Activated CD4-positive, CD25-positive, alpha-beta regulatory T cell treated with anti-CD3 and anti-CD28 coated beads, Interleukin-2, amount 50 U/mL, for 16 hours (primary cell): ENCODE measurements at places on chromosomes 13 and 19.

GRCh38 chr13:110936519-110936918 is 21.6 kb upstream of the ANKRD10 start:
- DNase-seq: no peak

GRCh38 chr19:511101-511851 is 4.0 kb downstream of the TPGS1 start:
- peak; percentile 66 for DNase-seq

- DNase-seq: no peak
Measured at GRCh38 chr19:58334691-58335249, 8.0 kb downstream of the ZSCAN22 start.

- DNase-seq: no peak
Measured at GRCh38 chr19:4390017-4390566, 10.3 kb downstream of the SH3GL1 start.

DNA sequence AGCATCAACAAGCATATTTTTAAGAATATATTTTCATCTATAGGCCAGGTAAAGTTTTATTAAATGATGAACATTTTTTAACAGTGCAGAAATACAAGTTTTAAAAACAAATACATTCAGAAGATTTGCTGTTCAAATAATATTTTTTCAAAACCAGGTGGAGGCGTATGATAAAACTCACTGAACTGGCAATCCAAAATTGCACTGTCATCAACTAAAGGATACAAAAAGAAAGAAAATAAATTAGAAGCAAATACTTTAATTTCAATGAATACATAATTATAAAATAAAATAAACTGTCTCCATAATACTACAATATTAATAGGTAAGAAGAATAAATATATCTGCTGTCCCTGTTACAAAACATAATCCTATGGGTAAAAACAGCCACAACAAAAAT is 21.2 kb downstream of the SPRYD7 start:
- DNase-seq: no peak

- no peak for DNase-seq
Measured at GRCh38 chr13:112071102-112071722, 4.3 kb downstream of the SOX1 start.

- DNase-seq: no peak
Measured at GRCh38 chr19:6216996-6217751, 62.6 kb downstream of the MLLT1 start.

- DNase-seq: no peak
Measured at GRCh38 chr13:97245011-97245410, 22.9 kb downstream of the MBNL2 start.

DNA sequence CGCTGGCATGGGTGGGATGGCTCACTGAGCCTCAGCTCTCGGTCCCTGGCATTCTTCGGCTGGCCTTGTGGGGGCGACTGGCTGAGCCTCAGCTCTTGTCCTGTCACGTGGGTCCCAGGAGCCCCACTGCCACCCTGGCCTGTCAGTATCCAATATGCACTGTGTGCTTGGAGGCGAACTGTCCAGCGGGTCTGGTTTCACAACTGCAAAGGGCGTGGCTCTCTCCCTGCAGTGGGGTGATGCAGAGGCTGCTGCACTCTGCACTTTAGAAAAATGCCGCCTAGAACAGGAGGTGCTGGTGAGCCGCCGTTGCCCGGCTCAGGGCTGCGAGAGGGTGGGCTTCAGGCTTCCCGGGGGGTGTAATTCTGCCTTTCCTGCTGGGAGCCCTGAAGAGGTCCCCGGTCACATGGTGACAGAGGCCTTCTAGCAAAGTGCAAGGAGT is 17.0 kb upstream of the TMEM255B start:
- no peak for DNase-seq

DNA sequence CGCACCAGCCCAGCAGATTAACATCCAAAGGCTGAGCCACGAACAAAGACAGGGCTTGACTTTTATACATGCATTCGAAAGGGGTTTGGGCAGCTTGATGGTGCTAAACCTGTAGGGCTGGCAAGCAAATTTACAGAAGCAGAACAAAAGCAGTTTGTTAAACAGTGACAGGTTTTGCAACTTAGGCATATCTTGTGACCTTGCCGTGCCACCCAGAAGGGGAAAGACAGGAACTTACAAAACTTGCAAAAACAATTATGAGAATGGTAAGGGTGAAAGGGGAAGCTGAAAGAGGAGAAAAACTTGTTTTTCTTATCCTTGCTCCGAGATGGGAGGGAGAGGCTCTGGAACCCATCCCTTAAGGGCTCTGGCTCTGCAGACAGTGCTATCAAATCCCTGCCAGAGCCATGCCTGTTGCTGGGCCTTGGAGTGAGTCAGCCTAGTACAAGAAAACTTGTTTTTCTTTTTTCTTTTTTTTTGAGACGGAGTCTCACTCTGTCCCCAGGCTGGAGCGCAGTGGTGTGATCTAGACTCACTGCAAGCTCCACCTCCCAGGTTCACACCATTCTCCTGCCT is 1325.2 kb upstream of the PRR20A start:
- no peak for DNase-seq

GRCh38 chr19:14203177-14203576 is 2.8 kb downstream of the ADGRL1 start:
- no peak for DNase-seq

DNA sequence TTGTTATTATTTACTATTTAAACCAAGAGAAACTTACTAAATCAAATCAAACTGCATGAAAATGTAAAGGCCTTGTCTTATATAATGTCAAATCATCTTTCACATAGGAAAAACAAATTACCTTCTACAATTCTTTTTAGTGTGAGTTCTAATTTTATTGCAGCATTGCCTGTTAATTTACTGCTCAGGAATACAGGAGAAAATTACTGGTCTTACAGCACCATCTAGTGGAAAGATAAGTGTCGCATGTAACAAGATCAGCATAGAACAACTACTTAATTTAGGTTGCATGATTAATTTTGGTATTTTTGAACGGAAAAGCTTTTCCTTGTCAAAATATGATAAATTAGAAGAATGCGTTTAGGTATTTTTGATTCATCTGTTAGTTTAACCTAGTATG is 502.7 kb downstream of the UQCRFS1 start:
- DNase-seq: no peak

DNA sequence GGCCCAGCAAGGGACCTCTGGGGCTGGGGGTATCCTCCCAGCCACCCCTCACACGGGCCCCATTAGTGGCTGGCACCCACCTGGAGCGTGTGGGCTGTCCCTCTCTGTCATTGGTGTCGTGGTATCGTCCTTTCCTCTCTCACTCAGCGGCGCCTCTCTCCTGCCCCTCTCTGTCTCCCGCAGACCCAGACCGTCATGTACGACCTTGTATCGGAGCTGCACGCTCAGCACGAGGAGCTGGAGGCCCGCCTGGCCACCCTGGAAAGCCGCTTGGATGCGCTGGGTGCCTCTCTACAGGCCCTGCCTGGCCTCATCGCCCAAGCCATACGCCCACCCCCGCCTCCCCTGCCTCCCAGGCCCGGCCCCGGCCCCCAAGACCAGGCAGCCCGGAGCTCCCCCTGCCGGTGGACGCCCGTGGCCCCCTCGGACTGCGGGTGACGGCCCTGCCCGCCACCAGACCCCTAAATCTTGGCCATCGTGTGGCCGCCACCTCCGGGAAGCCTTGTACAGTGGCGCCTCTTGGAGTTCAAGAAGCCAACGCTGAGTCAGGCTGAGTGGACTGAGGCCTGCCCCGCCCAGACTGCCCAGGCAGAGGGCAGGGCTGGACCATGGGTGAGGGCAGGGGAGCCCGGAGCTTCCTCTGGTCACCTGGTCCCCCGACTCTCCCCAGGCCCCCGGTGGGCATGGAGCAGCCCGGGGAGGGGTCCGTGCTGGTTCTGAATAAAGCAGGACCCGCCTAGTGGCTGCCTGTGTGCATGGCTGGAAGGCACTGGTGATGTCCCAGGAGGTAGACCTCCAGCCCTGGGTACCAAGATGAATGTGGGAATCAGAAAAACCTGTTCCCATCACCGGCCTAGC is 9.8 kb upstream of the ARRDC2 start:
- DNase-seq: no peak

- DNase-seq: no peak
Measured at GRCh38 chr19:48750771-48751504, 1.5 kb downstream of the FUT1 start.

DNA sequence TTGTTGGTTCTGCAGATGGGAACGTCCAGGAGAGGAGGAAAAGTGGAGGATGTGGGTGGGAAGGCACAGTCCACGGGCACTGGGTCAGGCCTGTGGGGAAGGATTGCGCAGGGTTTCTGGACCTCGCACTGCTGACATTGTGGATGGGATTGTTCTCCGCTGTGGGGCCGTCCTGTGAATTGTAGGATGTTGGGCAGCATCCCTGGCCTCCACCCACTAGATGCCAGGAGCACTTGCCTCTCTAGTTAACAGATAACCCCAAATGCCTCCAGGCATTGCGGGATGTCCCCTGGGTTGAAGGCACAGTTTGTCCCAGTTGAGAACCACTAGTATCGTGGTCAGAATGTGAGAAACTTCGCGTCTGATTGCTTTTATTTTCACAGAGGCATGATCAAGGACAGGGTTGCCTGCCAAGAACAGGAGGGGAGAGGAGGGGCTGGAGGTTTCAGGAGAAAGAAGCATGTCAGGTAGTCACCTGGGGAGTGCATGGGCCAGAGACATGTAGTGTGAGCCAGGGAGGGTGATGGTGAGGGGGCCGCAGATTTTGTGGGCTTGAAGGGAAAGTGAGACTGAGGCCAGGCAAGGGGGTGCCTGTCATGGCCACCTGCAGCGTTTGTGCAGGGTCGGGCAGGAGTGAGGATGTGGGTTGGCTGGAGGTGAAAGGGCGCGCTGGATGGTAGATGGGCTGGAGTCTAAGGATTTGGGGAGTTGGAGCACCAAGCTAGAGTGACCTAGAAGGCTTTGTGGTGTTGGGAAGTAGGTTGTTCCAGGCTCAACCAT is 3.2 kb downstream of the ZNF628 start:
- no peak for DNase-seq

DNA sequence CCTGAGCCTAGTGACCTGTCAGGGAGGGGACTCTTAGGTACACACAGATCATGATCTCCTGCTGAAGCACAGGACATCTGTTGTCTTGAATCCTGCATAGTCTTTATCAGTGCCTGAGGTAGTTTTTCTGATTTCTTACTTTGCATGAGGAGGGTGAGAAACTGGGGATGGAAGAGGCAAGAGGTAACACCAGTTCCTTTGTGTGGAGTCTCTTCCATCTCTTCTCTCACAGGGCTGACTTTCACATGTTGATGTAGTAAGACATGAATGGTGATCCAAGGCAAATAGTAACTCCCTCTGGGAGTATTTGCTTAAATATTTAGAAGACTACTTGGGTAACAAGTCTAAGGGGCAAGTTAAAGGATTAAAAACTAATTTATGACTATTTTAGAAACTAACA is 9.5 kb downstream of the NBEA start:
- no peak for DNase-seq

GRCh38 chr19:14147797-14148605 is 11.6 kb upstream of the ASF1B start:
- DNase-seq: no peak

- DNase-seq: no peak
Measured at GRCh38 chr19:9709305-9709704, 34.4 kb upstream of the ZNF562 start.

DNA sequence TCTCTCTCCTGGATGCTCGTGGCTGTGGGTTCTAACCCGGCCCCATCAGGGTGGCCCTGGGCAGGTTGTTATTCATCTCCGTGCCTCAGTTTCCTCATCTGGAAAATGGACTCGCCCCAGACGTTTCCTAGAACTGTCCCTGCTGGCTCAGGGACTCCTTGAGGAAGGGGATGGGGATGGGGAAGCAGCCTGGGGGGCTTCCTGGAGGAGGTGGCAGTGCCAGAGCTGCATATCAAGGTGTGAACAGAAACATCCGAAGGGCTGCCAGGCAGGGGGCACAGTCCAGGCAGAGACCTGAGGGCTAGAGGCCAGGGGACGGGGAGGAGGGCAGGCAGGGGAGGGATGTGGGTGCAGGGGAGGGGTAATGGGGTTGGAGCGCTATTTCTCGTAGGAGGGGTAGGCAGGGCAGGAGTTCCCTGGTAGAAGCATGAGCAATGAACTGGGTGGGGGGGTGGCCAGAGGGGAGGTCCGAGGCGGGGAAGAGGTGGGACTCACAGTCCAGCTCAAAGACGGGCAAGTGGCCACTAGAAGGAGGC is 3.6 kb upstream of the ELANE start:
- DNase-seq: no peak

- DNase-seq: no peak
Measured at GRCh38 chr19:49490287-49491029, 3.0 kb downstream of the RPL13A start.

DNA sequence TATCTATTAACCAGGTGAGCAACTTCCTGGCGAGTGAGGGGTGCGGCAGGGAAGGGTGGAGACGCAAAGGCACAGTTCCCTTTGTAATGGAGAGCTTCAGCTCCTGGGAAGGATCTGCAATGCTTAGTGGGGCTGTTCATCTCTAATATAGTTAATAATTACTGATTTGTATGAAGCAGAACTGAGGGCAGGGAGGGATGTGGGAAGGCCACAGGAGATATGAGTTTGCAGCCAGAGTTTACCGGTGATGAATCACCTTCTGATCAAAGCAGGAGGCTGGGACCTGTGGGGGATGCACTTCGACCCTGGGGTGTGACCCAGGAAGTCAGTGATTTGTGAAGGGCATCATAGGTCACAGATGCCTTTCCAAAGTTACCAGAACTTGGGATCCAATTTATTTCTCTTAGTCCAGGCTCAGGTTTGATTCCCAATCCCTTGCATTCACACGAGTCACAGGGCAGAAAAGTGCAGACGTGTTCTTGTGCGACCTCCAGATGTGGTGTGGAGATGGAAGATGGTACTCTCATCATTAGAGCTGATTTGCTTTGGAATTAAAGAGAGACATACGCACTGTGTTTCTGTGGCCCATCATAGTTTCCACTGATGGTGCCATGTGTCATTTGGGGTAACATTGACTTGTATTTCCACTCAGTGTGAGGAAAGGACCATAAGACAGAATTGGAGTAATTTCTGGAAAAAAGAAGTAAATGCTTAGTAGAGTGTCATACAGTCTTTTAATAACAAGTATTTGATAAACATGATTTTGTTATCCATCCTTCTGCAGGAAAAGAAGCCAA is 55.0 kb downstream of the LRCH1 start:
- DNase-seq: no peak

GRCh38 chr19:43673637-43674036 is 3.7 kb upstream of the PLAUR start:
- no peak for DNase-seq

- no peak for DNase-seq
Measured at GRCh38 chr13:25744178-25744577, 307.6 kb downstream of the SHISA2 start.

DNA sequence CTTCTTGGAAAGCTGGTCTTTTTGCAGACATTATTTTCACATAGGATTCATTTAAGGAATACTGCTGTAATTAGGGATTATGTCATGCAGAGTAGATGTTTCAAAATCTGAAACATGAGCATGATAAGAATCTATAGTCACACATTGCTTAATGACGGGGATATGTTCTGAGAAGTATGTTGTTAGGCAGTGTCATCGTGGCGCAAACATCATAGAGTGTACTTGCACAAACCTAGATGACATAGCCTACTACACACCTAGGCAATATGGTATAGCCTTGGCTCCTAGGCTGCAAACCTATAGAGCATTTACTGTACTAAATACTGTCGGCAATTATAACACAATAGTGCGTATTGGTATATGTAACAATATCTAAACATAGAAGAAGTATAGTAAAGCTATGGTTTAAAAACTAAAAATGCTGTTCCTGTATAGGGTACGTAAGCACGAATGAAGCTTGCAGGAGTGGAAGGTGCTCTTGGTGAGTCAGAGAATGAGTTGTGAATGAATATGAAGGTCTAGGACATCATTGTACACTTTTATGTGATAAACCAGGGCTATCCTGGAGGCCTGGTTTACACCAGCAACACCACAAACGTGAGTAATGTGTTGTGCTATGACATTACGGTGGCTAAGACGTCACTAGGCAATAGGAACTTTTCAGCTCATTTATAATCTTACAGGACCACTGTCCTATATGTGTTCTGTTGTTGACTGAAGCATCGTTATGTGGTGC is 283.1 kb downstream of the MTUS2 start:
- no peak for DNase-seq
